ENCODE measurements at places on chromosomes 5 and 9.

DNA sequence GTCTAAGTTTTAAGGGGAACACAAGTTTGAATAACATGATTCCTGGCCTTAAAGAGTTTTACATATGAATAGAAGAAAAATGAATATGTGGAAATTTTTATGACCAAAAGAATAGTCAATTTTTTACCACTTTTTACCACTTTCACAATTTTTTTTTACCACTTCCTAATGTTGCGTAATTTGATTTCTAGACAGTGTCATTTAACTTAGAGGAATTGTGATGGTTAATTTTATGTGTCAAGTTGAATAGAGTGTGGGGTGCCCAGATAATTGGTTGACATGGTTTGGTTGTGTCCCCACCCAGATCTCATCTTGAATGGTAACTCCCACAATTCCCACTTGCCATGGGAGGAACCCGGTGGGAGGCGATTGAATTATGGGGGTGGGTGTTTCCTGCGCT is 416.6 kb downstream of the KIF4B start:
- no peak for DNase-seq

GRCh38 chr5:91027405-91028139 is 355.5 kb downstream of the ARRDC3 start:
- peak; percentile 39 for DNase-seq

DNA sequence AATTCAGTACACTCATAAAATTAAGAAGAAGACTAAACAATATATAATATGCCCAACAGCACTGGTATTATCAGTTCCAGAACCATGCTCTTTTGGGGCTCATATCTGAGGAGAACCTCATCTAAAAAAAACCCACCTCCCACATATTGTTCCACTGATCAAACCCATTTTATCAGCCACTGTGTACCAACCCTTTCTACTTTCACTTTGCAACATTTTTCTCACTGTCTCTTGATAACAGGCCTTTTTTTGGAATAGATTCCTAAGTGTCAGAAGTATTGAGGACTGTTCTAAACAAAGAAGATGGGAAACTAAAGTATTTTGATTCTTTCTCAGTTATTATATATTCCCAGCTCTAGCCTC is 173.2 kb downstream of the GABRB2 start:
- no peak for DNase-seq

DNA sequence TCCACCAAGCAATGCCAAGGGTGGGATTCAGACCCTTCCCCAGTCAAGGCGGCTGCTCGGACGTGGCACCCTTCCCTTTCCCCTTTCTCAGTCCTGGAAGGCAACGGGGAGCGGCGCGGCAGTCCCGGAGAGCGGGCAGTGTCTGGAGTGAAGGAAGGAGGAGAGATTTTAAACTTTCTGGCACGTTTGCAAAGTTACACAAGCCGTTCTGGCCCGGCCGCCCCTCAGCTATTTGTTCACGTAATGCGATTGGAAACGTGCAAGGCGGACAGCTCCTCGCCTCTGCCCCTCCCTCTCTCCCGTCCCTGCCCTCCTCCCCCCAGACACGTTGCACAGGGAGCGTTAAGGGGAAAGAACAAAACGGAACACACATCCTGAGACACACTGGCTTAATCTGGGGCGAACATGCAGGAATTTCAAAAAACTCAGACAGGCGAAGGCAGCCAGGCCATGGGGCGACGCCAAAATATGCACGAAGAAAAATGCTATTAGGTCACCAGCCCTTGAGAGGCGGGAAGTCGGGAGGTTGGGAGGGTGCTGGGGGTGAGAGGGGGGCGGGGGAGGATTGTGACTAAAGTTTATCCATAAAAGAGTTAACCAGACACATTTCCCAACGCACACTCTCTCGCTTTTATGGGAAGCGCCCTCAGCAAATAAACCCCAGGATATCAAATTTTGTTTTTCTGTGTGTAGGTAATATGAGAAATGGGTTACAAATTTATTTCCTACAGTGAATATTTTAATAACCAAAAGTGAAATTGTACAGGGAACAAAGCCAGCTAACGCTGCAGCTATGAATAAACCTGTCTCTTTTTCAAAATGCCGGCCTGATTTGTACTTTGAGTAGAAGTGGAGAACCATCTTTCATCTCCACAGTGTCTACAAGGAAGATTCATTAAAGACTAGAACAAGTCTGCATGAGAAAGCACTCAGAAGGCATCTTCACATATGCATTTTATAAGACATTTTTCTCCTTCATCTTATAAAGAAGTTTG is at the start of gene LOX:
LOX (minus strand) TSS at position 144 of the 995 bp plus-strand sequence. CDS start 274 bp downstream, outside the sequence.
- peak; percentile 97 for DNase-seq

DNA sequence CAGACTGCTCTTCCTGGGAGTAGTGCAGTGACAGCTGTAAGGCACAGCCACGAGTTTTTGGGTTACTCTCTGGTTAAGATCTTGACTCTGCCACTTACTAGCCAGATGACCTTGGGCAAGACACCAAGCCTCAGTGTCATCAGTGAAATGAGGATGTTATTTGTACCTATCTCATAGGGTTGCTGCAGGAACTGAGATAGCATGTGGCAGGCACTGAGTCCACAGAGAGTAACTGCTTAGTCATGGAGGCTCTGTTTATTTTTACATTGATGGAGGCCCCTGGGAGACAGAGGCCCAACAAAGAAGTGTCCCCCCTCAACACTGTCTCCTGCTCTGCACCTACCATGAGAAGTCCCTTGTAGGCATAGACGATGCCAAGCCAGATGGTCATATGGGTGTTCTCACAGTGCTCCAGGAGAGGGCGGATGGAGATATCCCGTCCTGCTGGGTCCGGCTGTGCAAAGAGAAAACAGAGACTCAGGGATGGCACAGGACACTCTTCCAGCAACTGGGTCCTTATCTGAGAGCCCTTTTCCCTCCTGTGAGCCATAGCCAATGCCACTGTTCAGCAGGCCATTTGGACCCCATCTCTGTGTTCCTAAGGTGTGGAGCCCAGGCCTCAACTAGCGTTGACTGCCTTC is 55.4 kb upstream of the TBC1D2 start:
- no peak for DNase-seq

GRCh38 chr5:145762833-145763232 is 72.3 kb downstream of the PRELID2 start:
- DNase-seq = no peak

DNA sequence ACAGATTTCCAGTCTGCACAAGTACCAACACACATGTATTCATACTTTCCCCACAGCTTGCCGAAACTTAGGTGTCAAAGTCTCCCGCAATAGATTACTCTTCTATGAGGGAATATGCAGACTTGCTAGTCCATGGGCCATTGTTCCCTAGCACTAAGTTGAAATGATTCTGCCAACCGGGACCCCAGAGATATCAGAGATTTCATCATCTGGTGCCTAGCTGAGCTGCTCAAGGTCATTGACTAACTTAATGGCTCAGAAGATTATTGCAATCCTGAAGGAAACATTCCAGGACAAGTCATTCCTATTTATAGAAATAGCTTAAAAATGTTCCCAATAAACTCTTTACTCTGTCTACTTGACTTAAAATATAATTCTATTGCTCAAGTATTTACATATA is 202.6 kb downstream of the PIK3R1 start:
- DNase-seq = peak; percentile 92

GRCh38 chr9:38423973-38424843 is at the start of gene IGFBPL1:
IGFBPL1 (minus strand) TSS chr9:38424454; CDS start chr9:38424424, 30 bp downstream.
- no peak for DNase-seq

DNA sequence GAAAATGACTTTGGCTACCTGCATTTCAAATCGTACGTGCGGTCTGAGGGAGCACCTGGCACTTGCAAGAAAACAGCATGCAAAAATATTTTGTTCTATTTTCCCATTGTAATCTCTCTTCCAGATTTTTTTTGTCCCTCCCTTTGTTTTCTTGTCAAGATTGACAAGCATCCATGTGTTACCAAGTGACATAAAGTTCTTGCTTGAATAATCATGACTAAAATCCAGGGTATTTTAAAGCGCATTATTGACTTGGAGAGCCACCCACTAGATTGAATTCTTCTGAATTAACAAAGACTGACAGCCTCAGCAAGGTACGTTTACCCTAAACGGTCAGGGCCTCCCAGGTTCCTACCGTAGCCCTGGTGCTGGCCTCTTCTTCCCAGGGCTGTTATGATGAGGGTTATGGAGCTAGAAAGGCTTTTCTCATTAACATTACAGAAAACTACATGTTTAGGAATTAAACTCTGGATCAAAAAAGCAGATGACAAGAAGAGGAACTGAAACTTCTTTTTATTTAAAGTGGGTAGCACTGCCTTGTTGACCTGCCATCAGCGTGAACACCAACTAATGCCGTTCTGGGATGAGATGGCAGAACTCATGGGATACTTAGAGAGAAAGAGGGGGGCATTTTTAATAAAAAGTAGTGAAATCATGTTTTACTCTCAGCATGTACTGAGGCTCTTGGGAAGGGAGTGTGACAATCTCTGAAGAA is 297.0 kb downstream of the EFNA5 start:
- DNase-seq = no peak

DNA sequence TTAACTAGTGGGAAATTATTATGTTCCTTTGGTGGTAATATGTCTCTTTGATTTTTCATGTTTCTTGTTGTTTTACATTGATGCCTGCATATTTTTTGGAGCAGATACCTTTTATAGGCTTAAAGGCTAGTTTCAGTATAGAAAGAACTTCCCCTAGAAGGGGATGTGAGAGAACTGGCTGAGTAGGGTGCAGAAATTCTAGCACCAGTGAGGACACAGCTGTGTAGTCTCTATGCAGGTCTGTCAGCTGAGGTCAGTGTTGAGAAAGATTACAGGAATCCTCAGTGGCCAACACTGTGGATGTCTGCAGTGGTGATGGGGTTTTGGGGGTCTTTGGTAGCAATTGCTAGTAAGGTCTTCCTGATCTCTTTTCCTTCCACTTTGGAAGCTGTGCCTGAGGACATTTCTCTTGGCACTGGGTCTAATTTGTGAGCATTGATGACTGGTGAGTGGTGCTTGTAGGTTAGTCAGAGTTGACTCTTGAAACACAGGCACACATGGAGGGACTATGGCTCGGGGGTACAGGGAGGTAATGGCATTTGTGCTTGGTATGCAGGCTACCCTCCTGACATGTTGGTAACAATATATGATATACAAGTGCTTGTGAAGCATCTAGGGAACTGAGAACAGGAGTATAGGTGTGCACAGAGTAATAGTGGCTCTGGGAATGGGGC is 221.4 kb downstream of the SPATA31D1 start:
- DNase-seq = no peak

- peak; percentile 34 for DNase-seq
Observed at GRCh38 chr9:122158202-122158601, 1.4 kb downstream of the NDUFA8 start.

All from fibroblast of villous mesenchyme (primary cell).